ENCODE measurements at places on chromosomes 3 and 15.

DNA sequence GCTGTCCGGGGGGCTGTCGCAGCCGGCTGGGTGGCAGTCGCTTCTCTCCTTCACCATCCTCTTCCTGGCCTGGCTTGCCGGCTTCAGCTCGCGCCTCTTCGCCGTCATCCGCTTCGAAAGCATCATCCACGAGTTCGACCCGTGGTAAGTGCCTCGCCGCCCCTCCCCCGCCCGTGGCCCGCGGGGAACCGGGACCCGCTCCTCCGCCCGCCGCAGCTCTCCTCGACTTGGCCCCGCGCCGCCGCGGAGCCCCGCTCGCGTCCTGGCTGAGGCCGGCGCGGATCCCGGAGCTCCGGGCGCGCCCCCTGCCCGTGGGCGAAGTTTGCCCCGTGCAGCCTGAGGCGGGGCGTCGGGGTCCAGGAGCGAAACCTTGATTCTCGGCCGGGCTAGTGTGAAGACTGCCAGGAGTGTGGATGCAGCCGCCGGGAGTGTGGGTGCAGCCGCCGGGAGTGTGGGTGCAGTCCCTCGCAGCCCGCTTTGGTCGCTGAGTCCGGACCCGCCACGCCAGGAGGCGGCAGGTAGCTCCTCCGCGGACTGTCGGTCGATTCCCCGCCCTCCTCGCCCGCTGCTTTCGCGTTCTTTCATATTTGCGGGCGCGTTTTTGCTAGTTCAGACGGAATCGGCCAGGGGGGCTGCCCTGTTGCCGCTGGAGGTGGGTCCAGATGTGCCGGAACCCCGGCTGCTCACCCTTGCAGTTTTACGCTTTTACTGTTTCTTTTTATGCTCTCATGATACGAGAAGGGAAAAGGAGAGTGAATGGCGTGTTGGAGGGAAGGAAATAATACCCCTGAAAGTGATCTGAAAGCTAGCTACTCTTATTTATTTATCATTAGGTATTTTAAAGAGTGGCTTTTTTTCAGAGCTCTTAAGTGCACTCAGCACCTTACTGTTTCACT, 692 bp downstream of the STT3B start:
- peak; percentile 51 for DNase-seq

GRCh38 chr3:61608711-61609110, 47.3 kb downstream of the PTPRG start:
- DNase-seq = no peak

DNA sequence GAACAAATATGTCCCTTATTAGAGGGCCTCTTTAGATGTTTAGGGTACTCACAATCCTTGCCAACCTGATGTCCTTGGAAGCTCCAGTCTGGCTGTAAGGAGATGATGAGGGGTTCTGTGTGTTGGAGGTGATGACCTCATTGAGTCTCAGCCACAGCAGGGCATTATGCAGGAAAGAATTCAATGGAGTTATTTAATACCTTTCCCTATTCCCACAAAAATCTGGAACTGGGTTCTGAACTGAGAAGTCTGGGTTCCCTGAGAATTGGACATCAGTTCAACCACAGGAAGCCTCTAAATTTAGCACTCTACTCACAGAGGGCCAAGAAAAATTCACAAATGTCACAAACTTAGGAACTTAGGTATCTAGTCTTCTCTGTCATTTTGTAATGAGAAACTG, 36.9 kb downstream of the SLC35A5 start:
- peak; percentile 3 for DNase-seq

DNA sequence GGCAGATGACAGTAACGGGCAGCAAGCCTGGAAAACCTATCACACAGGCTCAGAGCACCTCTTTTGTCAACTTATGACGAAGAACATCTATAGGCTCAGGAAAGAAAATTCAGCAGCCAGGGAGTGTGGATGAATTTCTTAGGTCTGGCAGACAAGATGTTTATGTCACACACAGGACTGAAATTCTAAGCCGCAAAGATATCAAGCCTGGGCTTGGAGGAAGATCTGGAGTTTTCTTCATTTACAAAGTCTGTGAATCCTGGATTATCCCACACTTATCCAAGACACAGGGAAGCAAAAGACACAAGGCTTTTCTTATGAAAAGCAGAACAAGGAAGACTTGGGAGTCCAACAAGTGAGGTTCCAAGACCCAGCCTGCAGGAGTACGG, 23.4 kb upstream of the CHCHD6 start:
- no peak for DNase-seq

- DNase-seq = no peak
These were observed 114.6 kb downstream of the SLCO3A1 start for GRCh38 chr15:91967935-91968606.

- peak; percentile 75 for DNase-seq
These were observed 526.8 kb upstream of the CCDC54 start for GRCh38 chr3:106850437-106850836.

- no peak for DNase-seq
These were observed 139.1 kb upstream of the BNIP2 start for GRCh38 chr15:59828263-59828662.

GRCh38 chr3:114827495-114827894, 319.6 kb downstream of the ZBTB20 start:
- DNase-seq = peak; percentile 30

GRCh38 chr3:181549266-181549665, 162.5 kb upstream of the SOX2 start:
- no peak for DNase-seq

DNA sequence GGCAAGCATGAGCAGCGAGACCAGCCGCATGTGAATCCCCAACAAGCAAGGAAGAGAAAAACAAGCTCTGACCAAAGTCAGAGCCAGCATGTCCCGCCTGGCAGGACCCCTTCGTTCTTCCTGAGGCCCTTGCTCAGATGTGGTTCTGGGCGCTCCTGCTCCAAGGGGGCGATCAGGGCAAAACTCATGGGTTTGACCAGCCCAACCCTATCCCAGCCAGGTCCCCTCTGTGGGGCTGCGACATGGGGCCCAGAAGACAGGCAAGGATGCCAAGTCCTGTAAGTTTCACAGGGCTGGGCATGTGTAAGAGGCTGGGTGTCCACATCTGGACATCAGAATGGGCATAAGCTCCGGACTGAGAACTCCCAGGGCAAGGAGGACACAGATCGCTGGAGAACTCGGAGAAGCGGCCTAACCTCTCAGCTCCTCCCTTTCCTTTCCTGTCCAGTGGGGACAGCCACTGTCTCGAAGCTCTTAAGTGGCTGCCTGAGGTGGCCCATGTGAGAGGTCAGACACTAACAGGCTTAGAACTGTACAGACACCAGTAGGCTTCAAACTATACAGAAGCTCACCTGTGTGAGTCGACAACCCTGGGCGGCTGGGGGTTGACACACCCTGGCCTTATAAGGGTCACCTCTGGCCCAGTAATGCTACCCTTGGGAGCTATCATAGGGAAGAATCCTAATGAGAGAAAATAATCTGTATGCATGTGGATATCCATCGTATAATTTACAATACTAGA, 48.9 kb downstream of the XXYLT1 start:
- DNase-seq = no peak

- DNase-seq = peak; percentile 62
These were observed 166.2 kb downstream of the UACA start for GRCh38 chr15:70597056-70597603.

- no peak for DNase-seq
These were observed 2.7 kb upstream of the GOLGB1 start for GRCh38 chr3:121752261-121752660.

DNA sequence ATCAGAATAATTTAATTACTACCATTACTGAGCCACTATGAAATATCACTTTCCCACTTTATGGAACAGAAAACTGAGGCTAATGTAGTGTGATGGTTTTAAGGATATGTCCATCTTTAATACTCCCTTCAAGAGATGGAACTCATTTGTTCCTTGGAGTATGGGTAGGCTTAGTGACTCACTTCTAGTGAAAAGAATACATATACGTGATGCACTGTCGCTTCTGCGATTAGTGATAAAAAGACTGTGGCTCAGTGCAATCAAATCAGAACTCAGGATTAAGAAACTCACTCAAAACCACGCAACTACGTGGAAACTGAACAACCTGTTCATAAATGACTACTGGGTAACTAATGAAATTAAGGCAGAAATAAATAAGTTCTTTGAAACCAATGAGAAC, 216.6 kb downstream of the SUCLG2 start:
- no peak for DNase-seq

DNA sequence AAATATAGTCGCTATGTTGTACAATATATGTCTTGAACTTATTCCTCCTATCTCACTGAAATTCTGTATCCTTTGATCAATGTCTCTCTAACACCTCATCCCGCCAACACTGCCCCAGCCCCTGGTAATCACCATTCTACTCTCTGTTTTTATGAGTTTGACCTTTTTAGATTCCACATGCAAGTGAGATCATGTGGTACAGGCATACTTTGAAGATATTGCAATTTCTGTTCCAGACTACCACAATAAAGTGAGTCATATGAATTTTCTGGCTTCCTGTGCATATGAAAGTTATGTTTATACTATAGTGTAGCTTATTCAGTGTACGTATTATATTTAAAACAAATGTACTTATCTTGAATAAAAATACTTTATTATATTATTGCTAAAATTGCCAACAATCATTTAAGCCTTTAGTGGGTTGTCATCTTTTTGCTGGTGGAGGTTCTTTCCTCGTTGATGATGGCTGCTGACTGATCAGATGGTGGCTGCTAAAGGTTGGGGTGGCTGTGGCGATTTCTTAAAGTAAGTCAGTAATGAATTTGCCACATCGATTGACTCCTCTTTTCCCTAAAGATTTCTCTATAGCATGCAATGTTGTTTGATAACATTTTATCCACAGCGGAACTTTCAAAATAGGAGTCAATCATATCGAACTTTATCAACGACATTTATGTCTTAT, 257.2 kb downstream of the NFKBIZ start:
- peak; percentile 72 for DNase-seq

DNA sequence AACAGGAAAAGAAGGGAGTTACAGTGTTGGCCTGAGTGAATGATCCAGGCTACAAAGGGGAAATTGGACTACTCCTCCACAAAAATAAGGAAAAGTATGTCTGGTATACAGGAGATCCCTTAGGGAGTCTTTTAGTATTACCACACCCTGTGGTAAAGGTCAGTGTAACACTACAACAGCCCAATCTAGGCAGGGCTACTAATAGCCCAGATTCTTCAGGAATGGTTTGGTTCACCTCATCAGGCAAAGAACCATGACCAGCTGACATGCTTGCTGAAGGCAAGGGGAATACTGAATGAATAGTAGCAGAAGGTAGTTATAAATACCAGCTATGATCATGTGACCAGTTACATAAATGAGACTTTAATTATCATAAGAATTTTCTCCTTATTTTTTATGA, 372.6 kb upstream of the ATP11B start:
- DNase-seq = no peak

- DNase-seq = no peak
These were observed 297.6 kb upstream of the CHRNA7 start for GRCh38 chr15:31732726-31733125.

DNA sequence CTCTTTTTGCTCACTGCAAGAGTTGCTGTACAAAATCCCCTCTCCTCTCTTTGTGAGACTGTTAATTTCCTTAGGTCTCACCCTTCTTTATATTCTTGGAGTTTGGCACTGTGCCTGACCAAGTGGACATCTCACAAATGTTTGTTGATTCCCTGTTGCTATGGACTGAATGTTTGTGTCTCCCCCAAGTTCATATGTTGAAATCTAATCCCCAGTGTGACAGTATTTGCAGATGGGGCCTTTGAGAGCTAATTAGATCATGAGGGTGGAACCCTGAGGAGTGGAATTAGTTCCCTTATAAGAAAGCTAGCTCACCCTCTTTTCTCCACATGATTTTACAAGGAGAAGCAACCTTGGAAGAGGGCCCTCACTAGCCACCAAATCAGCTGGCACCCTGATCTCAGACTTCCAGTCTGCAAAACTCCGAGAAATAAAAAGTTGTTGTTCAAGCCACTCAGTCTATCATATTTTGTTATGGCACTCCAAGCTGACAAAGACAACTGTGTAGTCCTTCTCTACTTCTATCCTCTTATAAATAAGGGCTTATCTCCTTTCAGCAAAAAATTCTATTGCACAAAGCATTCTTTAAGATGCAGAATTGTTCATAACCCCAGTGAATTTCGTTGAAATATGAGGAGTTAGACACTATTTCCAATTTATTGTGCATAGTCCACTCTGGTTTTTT, 65.5 kb upstream of the NPHP3 start:
- DNase-seq = peak; percentile 32

- peak; percentile 59 for DNase-seq
These were observed 5.9 kb downstream of the RNU6-1 start for GRCh38 chr15:67833710-67834511.

DNA sequence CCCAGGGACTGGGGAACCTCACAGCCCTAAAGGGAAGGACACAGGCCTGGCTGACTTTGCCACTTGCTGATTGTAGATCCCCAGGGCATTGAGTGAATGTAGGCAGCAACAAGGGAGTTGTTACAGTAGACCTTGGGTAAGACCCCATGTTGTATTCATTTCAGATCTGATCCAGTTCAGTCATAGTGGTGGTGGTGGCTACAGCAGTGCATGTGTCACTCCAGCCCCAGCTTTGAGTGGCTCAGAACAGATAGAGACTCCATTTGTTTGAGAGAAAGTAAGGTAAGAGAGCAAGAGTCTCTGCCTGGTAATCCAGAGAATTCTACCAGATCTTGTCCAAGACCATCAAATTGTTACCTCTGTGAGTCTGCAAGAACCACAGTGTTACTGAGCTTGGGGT, 278.7 kb upstream of the SATB1 start:
- no peak for DNase-seq

- DNase-seq = no peak
These were observed 54.4 kb downstream of the ERC2 start for GRCh38 chr3:56413911-56414310.

GRCh38 chr3:141644931-141645330, 93.2 kb upstream of the RNF7 start:
- peak; percentile 62 for DNase-seq

DNA sequence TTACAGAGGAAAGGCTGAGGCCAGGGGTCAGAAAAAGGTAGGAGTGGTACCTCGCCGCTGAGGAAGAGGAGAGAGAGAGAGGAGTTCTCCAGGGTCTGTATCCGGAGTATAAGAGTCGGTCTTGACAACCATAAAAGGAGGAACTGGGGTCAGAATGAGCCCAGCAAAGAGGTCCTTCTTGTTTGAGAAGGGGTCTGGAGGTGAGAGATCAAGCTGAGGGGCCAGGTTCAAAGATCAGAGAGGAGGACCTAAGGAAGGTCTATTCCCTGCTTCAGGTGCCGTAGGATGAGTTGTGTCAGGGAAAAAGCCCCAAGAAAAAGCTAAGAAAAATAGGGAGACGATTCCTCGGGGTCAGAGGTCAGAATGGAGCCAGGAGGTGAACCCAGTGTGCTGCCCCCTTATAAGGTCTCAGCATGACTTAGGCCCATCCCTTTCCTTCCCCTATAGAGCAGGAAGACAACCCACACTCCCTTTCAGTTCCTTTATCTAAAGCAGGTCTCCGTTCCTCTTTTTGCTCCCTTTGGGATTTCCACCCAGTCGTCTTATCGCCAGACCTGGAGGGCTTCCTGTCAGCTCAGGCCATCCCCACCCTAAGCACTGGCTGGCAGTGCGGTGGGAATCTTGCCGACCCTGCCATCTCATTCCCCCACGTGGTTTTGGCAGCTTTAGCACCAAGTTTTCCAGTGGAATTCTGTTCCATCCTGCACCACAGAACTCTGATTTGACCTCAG, 651 bp downstream of the MTMR14 start:
- no peak for DNase-seq

- peak; percentile 4 for DNase-seq
These were observed 128.7 kb downstream of the DMXL2 start for GRCh38 chr15:51493892-51494291.
